ENCODE measurements at places on chromosomes 2 and 18.

DNA sequence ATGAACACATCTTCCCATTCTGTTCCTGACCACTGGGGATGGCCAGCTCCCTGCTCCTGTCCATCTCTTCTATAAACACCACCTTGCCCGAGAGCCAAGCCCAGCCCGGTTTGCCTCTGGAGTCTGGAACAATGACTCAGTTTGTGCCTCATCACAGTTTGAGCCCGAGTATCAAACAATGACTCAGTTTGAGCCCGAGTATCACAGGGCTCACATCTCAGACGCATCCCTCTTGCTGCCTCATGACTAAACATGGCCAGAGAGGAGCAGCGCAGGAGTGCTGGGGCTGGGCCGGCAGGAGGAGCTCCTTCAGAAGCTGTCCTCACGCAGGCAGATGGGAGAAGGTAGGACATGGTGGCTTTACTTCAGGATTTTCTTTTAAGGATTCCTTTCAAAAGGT is 68.7 kb downstream of the PXDN start:
- DNase-seq: no peak

DNA sequence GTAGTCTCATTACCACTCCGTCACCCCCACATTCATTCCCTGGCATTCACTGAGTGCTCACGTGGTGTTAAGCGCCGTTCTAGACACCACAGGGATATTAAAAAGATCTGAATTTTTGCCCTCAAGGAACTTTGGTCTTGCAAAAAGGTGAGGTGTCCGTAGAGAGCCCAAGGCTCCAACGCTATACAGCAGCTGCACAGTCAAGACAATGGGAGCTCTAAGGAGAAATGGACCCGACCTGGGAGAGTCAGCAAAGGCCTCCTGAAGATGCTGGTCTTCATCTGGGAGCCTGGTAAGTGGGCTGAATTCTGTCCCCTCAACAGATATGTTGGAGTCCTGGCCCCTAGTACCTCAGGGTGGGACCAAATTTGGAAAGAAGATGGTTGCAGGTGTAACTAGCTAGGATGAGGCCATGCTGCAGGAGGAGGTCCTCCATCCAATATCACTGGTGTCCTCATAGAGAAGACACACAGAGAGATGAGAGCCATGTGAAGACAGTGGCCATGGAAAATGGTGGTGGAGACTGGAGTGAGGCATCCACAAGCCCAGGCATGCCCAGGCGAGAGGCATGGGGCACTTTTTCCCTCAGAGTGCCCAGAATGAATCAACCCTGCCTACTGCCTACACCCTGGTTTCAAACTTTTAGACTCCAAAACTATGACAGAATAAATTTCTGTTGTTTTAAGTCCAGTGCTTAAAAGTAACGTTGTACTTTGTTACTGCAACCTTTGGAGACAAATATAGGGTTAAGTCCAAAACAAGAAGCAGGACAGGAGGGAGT is 247.3 kb downstream of the TTC32 start:
- DNase-seq: no peak

- no peak for DNase-seq
Observed at GRCh38 chr18:11002796-11003195, 146.6 kb downstream of the PIEZO2 start.

GRCh38 chr2:177001334-177001733 is 211.3 kb upstream of the HNRNPA3 start:
- DNase-seq: no peak

DNA sequence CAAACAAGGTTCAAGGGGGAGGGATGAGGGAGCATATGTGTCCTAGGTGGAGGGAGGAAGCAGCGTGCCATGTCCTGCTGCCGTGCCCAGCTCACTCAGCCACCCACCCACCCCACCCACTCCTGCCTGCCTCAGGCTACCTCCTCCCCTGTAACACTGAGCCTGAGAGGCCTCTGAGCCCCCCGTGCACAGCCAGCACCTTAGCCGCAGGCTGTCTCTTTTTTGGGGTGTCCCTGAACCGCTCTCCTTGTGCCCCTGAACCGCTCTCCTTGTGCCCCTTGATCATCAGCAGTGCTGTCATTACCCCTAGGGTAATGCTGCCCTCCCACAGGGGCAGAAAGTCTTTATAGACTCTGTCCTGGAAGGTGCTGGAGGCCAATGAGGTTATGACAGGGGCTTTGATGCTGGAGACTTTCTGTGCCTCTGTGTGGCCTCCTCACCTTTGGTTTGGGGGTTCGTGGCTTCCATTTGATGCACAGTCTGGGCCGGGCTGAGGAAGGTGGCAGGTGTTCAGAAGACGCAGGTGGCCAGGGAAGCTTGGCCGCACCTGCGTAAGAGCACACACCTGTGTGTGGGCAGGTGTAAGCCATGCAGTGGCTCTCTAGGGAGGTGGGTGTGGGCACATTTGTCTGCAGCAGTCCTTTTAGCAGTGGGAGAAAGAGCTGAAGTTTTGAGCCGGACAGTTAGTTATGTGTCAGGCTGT is 140.0 kb downstream of the SEPTIN10 start:
- no peak for DNase-seq

DNA sequence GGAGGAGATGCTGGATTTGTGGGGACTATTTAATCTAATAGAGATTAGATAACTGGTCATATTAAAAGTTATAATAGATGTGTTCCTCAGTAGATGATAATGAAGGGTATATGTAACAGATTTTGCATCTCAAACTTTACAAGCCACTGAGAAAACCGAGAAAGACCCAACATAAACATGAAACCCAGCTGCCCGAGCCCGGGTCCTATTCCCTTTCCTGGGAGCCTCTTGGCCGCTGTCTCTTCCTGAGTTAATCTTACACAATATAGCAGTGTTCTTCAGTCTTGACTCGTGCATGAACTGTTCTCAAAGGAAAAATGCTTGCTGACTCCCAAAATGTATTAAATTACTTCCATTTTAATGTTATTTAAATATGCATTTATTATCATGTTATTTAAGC is 94.5 kb downstream of the COPS8 start:
- DNase-seq: no peak

All from SHP77 treated with DMSO at 0.1 percent for 48 hours (cell line).